ENCODE measurements at places on chromosomes 11 and 22.

- DNase-seq: no peak
Measured at GRCh38 chr22:36797911-36798673, 18.7 kb downstream of the PVALB start.

DNA sequence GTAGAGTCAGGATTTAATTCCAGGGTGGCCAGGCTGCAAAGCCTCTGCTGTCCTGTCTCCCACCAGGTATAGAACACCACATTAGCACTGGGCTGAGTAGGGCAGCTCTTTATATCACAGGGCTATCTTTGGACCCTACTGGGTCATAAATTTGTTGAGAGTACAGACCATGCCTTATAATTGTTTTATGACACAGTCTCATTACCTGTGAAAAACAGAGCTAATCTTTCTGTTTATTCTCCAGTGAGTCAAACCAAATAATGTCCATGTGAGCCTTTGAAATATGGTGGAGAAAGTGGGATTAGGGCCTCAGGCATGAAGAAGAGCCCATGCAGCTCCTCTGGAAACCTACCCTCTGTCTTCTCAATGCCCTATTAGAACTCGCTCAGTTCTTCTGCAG, 49.6 kb upstream of the KIRREL3 start:
- DNase-seq: no peak

DNA sequence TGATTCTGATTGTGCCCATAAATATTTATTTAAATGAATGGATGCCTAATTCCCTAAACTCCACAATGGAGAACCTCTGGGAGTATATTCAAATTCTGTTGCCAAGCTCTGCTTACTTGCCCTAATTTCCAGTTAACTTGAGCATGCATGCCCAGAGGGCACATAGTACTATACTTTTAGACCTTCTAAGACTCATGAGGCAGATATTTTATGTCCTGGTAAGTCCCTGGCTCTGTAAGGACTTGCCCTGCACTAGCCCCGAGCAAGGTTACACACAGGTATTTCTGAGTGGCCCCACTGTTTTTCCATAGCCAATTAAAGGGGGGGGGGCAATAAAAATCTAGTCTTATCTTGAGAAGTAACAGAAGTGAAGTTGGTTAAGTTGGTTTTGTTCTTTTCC, 21.1 kb upstream of the CAPRIN1 start:
- no peak for DNase-seq

- no peak for DNase-seq
Measured at GRCh38 chr22:36223504-36223903, 15.8 kb downstream of the APOL2 start.

- no peak for DNase-seq
Measured at GRCh38 chr11:13463779-13464290, 813 bp upstream of the BTBD10 start.

- DNase-seq: no peak
Measured at GRCh38 chr11:78254268-78254667, 65.5 kb downstream of the USP35 start.

- DNase-seq: no peak
Measured at GRCh38 chr11:120285256-120285655, 39.8 kb upstream of the TLCD5 start.

GRCh38 chr22:41023299-41023623, 69.1 kb upstream of the EP300 start:
- no peak for DNase-seq

DNA sequence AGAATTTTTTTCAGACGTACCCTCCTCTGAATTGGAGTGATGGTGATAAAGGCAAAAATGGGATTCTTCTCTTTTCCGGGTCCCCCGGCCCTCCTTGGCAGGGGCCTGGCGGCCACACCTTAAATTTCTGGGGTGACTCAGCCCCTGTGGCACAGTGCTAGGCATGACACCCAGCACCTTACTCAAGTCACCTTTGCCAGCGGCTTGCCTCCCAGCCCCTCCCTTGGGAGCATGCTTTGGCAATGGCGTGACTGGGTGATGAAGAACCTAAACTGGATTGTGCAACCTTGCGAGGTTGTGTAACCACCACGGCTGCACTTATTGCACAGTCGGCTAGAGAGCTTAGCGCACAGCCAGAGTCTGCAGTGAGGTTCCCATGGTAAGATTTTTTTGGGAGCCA, 16.2 kb upstream of the LDLRAD3 start:
- no peak for DNase-seq

- DNase-seq: no peak
Measured at GRCh38 chr22:45262931-45263462, 21.8 kb upstream of the UPK3A start.

GRCh38 chr22:12697441-12697840, 2830.6 kb upstream of the OR11H1 start:
- DNase-seq: no peak

GRCh38 chr11:106302416-106302815, 225.0 kb downstream of the AASDHPPT start:
- DNase-seq: no peak

GRCh38 chr22:39524753-39525657, 4.6 kb downstream of the ATF4 start:
- DNase-seq: no peak

- DNase-seq: no peak
Measured at GRCh38 chr11:124941703-124942102, 5.9 kb upstream of the HEPACAM start.

GRCh38 chr22:49566693-49567092, 261.0 kb downstream of the BRD1 start:
- DNase-seq: no peak

GRCh38 chr11:909406-909805, 1.2 kb downstream of the CHID1 start:
- no peak for DNase-seq

GRCh38 chr11:36385121-36385970, 89.3 kb downstream of the PRR5L start:
- DNase-seq: no peak

GRCh38 chr11:10407055-10407454, 48.0 kb upstream of the AMPD3 start:
- DNase-seq: no peak

- DNase-seq: no peak
Measured at GRCh38 chr11:36258730-36259360, 30.4 kb downstream of the COMMD9 start.

DNA sequence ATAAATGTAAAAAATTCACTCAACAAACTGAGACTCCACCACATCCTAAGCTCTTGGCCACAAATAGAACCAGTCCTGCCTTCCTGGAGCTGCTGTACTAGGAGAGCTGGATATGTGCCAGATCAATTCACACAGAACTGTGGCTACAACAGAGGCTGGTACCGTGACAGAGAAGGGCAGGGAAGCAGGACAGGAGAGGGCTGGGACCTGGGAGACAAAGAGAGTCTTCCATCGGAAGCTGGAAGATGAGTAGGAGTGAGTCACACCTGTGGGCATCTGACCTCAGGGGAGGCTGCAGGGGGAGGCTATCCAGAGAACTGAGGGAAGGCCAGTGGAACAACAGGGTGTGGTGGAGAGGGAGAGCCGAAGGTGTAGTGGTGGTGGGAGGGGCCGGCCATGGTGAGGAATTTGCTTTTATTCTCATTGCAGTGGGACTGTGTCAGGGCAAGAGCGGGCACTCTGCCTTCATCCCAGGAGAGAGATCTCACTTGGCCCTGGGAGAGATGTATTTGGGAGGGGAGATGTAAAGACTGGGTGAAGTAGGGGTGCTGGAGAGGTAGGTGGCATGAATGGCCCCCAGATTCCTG, 1.9 kb upstream of the LTBP3 start:
- DNase-seq: no peak

GRCh38 chr11:18013790-18014507, 1.1 kb upstream of the SERGEF start:
- no peak for DNase-seq

- DNase-seq: no peak
Measured at GRCh38 chr11:10413268-10413667, 41.8 kb upstream of the AMPD3 start.

GRCh38 chr11:827146-827896, 398 bp upstream of the CRACR2B start:
- DNase-seq: no peak

DNA sequence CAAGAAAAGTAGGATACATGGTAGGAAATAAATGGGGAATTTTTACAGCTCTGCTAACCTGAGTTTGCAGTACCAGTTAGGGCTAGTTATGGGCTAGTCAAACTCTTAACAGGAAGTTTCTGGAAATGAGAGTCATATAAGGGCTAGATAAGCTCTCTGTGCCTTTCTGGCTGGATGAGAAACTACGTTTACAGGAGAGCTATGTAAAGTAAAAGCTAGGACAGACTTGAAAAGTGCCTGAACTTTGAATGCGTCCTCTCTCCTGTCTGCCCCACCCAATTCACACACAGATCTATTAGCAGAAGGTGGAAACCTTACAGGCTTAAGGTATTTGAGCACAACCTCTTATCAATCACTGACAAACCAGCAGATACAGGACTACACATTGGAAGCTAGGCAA, 167.1 kb downstream of the SNX19 start:
- no peak for DNase-seq

- no peak for DNase-seq
Measured at GRCh38 chr11:72328366-72329224, 84.6 kb upstream of the PHOX2A start.

GRCh38 chr11:132999031-132999430, 533.3 kb downstream of the OPCML start:
- no peak for DNase-seq

GRCh38 chr11:126202646-126203359, 8.6 kb downstream of the RPUSD4 start:
- no peak for DNase-seq

DNA sequence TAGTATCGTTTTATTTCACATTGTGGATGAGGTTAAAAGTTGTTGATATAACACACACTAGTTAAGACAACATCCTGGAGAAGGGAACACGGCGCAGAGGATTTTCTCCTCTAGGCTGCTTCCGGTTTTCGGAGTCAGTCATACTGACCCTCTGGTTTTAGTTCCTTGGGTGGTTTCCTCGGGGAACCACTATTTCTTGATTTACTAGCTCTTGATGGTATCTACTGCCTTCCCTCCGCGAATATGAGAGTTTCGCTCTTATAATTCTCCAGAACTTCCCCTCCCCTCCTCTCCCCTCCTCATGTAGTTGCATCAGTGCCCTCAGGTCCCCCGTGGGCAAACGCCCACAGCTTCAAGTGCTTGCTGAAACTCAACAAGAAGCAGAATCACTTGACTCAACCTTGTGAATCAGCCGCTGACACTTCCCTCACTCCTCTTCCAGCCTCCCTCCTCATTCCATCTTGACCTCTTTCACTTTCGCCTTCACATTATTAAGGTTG, 15.9 kb upstream of the APOBEC3A start:
- DNase-seq: peak; percentile 66

DNA sequence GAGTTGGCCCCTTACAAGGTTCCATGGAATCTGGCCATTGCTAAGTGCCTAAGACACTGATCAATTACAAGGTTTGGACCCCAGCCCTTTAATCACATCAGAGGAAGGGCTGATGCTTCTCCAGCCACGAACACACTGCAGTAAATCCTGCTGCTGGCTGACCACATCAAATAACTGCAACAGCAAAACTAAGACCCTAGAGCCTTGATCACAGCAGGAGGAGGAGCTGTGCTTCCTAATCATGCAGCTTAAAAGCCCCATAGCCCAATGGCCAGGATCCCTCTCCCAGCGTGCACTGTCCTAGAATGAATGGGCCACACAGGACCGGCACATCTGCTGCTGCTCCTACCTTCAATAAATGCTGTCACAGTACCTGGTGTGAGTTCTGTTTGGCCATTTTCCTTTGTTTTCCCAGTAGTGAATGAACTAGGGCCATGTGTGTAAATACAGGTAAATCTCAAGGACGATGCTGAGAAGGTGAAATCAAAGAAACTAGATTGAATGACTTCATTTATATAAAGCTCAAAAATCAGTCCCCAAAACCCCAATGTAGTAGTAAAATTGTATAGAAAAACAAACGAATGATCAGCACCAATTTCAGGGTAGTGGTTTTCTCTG, 12.7 kb downstream of the ZP1 start:
- no peak for DNase-seq

DNA sequence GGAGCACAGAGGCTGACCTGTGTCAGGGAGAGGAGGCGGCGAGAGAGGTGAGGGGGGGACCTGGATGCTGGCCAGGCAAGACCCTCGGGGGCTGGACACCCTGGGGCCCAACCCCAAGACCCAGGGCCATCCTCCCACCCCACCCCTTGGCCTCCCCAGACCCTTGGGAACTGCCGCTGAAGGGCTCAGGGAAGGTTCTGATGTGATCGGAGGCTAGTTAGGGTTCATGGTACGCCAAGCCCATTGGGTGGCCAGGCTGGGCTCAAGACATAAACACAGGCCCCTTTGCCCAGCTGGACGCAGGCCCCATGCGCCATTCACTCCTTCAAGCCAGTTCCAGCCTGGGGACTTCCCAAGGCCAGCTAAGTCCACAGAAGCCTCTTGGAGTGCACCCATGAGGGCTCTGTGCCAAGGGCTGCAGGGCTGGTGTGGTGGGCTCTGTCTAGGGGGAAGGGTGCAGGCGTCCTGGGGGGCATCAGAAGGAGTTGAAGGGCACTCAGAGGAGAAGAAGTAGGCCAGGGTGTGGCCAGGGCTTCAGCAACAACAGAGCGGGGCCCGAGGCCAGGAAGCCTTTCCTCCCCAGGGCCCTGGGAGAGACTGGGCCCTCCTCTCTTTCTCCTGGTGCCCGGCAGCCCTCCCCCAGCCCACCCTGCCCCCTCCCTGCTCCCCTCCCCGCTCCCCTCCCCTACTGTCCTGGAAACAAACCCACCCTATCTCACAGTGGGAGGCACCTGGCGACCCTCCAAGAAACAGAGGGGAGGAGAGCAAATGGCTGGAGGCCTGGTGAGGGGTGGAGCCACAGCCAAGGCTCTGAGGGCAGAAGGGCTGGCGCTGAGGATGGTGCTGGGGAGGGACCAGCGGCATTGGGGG, 12.9 kb downstream of the TSPAN32 start:
- DNase-seq: no peak

GRCh38 chr11:29300420-29300819, 716.4 kb downstream of the KCNA4 start:
- no peak for DNase-seq

GRCh38 chr22:29741926-29742325, 22.1 kb downstream of the CABP7 start:
- DNase-seq: no peak

DNA sequence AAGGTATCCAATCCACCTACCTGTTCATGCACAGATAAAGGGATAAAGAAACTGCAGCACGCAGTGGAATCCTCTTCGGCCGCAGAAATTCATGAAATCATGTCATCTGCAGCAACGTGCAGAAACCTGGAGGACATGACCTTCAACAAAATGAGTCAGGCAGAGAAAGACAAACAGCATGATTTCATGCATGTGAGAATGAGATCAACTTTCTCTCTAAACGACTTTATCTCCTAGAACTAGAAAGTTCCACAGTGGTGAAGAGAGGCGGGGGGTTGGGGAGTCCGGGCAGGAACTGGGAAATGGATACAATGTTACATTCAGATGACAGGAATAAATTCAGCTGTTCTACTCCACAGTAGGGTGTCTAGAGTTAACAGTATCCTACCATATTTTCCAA, 9.9 kb downstream of the RGL4 start:
- no peak for DNase-seq

Data from activated CD4-positive, alpha-beta T cell treated with anti-CD3 and anti-CD28 coated beads for 24 hours (primary cell).